ENCODE measurements at places on chromosomes 1 and 21.
A peak's percentile ranks its signal among the peaks of the same experiment; 100 is the strongest.

- DNase-seq, result no peak
Observed at GRCh38 chr1:93503816-93504215, 55.9 kb downstream of the FNBP1L start.

DNA sequence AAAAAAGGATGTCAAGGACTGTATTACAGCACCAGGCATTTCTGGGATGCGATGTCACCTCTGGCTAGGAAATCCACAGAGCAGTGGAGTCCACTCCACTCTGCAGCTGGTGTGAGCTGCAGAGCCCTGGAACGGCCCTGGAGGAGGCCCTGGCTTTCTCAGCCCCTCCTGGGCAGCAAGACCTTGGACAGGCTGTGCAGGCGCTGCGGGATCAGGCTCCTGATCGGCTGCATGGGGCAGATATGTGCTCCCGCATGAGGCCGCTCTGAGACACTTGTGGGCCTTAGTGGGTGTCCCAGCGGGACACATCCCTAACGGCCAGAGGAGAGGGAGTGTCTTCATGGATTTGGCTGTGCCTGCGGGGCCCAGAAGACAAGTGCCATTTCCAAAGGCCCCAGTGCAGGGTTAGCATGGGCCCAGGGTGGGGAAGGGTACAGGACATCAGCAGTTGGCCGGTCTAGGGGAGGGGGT, 6.2 kb downstream of the DNMT3L start:
- no peak for DNase-seq

DNA sequence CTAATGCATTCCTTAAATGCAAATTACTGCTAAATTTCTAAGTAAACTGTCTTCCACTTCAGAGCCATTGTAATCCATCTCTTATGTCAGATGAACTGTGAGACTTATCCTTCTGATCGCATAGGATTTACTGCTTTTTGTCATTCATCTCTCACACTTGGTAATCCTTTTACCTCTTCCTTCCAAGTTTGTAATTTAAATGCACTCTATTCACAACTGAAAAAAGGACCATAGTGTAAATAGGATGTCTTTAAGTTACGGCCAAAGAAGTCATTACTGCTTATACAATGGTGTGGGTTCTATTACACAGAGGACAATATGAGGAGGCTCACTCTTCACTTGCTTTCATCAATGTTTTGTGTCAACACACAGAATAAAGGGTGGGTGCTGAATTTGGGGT, 393.3 kb downstream of the PTBP2 start:
- DNase-seq, result no peak

DNA sequence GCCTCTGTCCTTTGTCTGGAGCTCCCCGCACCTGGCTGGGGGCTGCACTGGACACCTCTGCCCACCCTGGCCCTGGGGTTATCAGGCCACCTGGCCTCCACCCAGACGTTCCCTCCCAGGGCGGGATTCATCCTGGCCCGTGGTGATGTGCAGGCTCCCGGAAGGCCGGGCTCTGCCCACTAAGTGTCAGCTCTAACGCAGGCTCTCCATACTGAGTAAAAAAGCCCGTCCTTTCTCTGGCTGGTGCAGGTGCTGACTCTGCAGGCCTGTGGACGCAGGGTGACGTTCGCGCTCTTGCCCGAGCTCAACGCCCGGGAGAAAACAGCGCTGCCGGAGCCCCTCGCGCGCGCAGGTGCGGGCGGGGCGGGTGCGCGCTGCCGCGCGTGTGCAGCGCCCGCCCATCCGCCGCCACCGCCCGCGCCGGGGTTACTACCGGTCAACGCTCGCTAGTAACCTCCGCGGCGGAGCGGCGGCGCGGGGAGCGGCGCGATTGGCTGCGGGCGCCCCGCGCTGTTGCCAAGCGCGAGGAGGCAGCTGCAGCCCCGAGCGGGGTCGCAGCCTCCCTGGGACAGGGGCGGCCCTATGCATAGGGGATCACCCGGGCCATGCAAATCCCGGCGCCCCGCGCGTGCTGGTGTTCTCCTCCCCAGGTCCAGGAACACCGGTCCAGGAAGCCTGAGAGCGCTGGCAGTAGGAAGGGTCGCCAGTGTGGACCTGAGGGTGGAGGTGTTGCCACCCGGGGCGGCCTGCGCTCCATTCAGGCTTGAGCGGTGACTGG, 15.7 kb downstream of the ABCG1 start:
- peak; percentile 80 for DNase-seq

DNA sequence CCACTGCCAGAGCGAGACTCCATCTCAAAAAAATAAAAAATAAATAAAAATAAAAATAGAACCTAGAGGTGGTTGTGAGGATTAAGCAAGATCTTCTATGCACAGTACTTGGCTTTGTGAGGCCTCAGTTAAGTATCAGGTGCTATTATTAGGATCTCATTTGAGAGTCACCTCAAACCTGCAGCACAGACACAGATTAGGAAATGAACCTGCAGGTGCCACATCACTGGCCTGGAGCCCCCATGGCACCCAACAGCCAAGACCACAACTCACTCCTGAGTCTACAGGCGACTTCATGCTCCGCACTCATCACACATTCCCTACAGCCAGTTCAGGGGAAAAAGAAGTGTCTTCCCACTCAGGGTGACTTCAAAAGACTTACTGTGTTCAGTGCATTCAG, 176.8 kb downstream of the SLC45A1 start:
- DNase-seq, result no peak

All from T-helper 2 cell treated with Interferon-gamma antibody and Interleukin-4, amounts not matched to agents 5 μg/mL and 100 μg/mL, for 36 hours (primary cell).